Stimulated activated CD4-positive, alpha-beta T cell treated with anti-CD3 and anti-CD28 coated beads, TNF-alpha, amount 100 ng/mL, for 4 hours (primary cell): ENCODE measurements at places on chromosomes 12 and 14.

- DNase-seq = no peak
Measured at GRCh38 chr12:25705261-25705660, 152.2 kb upstream of the LMNTD1 start.

DNA sequence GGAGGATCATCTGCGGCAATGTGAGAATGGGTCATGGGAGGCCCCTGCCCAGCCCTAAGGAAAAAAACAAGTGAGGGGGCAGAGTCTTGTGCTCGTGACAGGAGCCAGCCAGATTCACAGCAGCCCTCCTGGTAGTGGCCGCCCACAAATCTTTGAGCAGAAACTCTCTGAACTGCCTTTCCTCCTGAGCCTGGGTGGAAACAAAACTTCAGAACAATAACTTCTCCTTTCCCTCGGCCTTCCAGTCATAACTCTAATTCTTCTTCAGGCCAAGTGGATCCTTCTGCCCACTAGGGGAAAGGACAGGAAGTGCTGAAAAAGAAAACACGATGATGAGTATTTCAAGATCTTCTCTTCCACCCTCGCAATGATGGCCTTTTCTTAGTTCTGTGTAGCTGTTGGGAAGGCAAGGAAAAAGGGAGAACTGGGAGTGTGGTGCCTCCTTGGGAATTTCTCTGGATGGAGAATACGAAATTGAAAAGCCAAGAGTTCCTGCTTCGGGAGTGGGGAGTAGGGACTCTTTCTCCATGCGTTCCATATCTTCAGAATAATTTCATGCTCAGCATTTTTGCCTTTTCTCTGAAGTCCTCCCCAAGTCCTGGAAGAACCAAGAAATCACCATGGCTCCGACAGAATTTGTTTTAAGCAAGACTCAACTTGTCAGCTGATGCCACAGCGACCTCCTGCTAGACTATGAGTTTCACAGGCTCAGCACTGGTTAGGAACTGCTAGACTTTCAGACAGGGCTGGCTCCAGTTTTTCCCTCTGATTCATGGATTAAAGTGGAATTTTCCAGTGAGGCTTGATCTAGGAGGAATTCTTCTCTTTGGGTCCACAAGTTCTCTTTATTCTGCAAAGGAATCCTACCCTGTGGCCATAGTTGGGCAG lies 188.9 kb downstream of the CAND1 start:
- no peak for DNase-seq

DNA sequence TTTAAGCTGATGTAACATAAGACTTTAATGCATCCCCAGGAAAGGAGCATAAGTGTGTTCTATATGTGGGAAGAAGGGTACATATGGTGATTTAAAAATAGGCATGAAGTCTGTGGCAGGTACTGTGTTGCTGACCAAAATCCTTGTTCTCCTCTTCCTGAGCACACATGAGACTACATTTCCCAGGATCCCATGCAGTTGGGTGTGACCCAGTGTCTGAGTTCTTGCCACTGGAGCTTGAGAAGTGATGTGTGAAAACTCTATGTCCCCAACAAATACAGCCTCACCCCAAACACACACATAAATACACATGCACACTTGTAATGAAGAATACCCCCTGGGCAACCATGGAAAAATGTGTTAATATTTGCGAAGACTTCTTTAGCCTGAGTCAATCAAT lies 8.5 kb upstream of the SMIM10L1 start:
- DNase-seq = no peak

GRCh38 chr14:93230539-93230938 lies 23.5 kb downstream of the UBR7 start:
- no peak for DNase-seq

DNA sequence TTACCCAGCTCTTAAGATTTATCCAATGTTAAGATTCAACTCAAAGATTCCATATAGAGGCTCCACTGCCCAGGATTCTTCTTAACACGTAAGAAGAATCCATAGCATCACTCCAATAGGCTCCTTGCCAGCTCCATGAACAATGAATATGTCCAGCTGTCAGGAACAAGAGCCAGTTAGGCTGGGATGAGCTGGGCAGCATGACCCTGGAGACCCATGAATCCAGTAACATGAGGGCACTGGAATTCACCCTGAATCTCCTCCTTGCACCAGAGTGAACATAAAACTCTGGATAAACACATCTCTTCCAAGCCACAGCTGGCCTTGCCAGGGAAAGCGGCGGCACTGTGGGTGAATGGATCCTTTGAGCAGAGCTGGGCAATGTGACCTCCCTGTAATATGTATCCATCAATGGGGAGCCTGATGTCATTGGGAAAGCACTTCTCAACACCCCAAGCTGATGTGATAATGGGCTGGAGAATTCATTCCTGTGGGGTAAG lies 24.4 kb upstream of the TC2N start:
- DNase-seq = no peak

GRCh38 chr14:51823706-51824105 lies 36.7 kb upstream of the GNG2 start:
- DNase-seq = no peak

GRCh38 chr12:94832780-94833681 lies 170.5 kb downstream of the NDUFA12 start:
- DNase-seq = no peak

- no peak for DNase-seq
Measured at GRCh38 chr12:107571492-107571891, 114.1 kb upstream of the PWP1 start.

DNA sequence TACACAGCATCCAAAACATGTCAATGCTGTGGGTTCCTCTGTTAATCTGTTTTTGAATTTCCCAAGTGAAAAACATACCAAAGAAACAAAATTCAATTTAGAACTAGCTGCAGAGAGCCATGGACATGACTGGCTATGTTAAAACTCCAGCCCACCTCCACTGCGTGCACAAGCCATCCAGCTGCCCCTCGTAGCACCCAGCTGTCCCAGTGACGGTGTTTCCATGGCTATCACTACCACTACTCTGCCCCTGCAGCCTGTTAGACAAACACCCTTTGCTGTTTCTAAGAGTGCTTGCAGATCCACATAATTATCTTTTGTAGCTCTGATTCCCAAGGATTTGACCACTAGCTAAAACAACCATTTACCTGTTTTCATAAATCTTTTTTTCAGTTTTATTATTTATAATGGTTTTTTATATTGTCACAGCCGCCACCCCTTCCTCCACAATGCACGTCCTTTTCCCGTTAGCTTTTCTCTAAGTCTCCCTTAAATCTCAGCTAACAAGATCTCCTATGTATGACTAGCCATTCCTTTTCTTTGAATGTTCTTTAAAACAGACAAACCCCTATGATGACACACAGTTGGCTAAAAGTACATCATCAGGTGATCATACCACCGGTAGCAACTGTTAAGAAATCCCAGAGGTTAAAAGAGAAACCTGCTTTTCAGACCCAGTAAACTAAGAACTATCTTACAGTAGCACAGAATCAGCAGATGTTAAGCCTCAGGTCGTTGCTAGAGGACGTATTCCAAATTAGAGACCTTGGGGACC lies 37.8 kb upstream of the NAA30 start:
- no peak for DNase-seq

- DNase-seq = no peak
Measured at GRCh38 chr12:64207453-64207852, 14.6 kb downstream of the KICS2 start.

DNA sequence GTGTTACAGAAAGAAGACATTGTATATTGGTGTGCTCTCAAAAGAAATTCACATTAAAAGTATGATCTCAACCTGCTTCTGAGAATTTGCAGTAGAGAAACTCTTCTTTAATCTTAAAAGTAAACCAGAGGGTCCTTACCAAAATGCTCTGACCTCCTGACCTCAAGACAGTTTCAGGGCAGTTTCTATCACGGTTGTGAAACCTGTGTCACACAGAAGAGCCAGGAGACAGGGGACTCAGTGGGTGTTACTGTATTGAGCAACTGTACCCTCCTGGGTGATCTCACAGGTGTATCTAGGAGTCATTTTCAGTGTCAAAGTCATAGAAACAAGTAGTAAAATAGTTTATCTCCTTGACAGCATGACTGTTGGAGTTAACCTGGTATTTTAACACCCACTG lies 178.0 kb downstream of the GRIP1 start:
- DNase-seq = no peak
